ENCODE measurements at places on chromosomes 3 and 15.

- DNase-seq, result no peak
Observed at GRCh38 chr3:146223401-146224373, 27.2 kb downstream of the PLSCR4 start.

DNA sequence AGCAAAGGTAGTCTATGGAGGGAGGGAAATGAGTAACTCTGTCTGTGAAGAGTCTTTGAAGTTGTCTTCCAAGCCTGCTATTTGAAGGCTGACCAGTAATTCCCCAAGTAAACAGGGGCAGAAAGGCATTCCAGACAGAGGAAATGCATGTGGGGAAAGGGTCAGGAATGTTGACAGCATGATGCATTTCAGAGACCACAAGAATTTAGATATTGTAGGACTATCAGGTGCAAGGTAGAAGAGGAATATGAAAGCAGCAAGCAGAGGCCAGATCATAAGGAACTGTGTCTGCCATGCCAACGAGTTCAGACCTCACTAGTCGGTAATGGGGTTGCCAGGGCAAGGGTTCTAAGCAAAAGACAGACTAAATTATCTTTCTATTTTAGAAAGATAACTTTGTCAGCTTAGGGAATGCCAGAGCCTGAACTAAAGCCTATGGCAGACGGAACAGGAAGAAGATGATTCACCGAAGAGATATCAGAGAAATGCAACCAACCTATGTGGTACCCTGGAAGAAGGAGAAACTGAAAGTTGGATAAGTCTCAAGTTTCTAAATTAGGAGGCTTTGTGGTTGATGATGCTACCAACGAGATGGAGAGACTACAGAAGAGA is 327.0 kb upstream of the RORA start:
- no peak for DNase-seq

GRCh38 chr15:92082006-92082843 is 228.7 kb downstream of the SLCO3A1 start:
- peak; percentile 39 for DNase-seq

DNA sequence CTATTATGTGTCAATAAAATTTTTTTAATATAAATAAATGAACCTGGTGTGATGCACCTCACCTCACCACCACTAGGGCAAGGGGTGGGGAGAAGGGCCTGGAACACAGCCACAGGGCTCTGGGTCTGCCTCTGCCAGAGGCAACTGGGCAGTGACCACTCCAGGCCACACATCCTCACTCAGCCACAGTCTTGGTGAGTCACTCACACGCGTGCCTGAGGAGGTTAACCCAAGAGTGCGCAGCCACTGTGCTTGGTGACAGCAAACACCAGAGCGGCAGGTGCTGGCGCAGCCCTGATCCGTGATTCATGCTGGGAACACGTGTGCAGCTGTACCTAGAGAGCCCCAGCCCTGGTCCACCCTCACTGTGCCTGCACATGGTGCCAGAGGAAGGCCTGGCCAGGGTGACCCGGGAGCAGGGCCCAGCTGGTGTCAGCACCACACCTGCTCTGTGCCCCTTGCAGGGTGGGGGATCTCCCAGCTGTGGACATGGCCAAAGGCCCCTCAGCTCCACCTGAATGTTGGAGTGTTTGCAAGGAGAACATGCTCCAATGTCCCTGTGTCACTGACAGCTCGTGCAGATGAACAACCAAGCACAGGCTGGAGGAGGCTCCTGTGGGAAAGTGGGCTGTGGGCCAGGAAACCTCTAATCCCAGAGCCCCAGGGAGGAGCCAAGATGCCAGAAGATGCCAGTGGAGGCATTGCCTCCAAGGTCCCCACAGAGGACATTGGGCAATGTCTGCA is 2.1 kb downstream of the SLC41A3 start:
- peak; percentile 44 for DNase-seq

DNA sequence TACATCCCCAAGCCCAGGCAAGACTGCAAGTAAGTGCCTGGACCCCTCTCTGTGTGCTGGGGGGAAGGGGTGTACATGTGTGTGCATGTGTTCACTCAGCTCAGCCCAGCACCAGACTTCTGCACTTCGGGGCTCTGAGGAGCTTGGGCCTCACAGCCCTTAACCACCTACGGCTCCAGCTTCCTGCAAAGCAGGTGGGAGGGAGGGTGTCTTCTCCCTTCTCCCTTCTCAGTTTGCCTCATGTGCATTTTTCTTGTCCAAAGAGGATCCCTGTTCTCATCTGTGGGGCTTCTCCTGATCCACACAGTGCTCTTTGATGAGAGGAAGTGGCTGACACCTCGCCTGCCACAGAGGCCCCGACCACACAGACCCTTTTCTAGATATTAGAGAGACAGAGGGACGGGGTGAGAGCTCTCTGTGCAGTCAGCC is 69.3 kb downstream of the MESD start:
- no peak for DNase-seq

Measured in NCI-H774 (cell line).